ENCODE measurements at places on chromosomes 7 and 10. TPM values are rescaled to one million over a fixed set of nuclear protein-coding genes. Genes with fewer than 3 reads are reported as not detected.

GRCh38 chr10:97915346-97916131 lies 65.9 kb downstream of the GOLGA7B start:
- DNase-seq = no peak

DNA sequence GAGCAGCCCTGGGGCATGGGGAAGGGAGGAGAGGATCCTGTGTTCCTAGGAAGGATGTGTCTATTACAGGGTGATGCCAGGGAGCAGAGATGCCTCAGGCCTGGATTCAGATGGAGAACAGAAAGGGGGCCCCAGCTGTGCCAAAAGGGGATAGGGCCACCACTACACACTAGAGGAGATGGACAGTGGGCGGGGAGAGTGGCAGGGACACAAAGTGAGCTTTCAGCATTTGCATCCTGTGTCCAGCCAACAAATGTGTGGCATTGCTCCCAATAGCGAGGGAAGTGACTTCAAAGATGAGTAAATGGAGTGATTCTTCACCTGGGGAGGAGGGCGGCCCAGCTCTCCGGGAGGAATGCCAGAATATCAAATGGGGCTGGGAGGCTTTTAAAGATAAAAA lies 64.9 kb upstream of the WAPL start:
- DNase-seq = no peak

- DNase-seq = no peak
Measured at GRCh38 chr10:50613726-50614443, 9.9 kb downstream of the SGMS1 start.

GRCh38 chr7:1480670-1481069 lies 21.4 kb upstream of the MICALL2 start:
- no peak for DNase-seq

GRCh38 chr7:47763063-47763974 lies 181.4 kb upstream of the TNS3 start:
- DNase-seq = no peak

- no peak for DNase-seq
Measured at GRCh38 chr7:96167424-96167823, 154.5 kb downstream of the SLC25A13 start.

DNA sequence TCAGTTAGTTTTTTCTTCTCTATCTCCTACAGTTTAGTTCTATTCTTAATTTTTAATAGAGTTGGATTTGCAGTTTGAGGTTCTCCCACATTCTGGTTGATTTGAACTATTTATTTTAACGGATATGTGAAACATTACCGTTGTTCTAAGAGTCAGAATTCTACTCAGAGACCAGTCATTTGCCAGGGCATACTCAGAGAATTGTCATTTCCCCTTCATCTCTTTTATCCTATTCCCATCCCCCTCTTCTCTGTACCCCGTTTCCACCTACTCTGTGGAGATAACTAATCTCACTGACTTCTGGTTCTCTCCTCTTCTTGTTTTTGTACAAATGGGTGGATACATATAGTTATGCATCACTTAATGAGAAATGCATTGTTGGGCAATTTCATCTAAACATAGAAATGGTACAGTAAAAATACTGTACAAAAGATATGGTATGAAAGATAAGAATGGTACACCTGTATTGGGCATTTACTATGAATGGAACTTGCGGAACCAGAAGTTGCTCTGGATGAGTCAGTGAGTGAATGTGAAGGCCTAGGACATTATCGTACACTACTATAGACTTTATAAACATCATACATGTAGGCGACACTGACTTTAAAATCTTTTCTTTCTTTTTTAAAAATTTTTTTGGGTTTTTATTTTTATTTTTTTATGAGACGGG lies 53.1 kb downstream of the INPP5F start:
- DNase-seq = no peak

DNA sequence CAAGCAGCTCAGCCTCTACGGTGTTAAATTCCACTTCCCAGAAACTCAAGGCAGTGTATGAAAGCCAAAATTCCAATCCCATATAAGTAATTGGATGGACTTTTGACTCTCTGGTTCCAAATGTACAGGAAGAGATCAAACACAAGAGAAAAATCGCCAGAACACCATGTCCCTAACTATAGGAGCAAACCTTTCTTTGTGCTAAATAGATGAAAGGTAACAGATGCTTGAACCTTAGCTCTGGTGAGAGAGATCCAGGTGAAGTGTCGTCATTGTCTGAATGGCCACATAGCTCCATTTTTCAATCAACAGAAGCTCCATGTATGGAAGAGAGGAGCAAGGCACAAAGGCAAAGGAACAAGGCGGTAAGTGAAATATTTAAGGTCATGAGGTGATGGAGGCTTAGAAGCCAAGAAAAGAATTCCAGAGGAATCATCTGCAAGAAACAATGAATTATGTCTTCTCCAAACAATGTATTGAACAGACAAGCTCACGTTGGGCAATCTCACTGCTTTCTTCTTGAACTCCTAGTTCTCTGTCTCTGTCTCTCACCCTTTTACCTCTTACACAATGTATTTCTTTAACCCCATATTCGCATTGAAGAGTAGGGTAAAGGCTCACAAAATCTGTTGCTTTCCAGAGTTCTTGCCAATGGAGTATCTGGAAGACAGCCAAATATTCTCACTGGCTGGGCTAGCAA lies 585.1 kb downstream of the GATA3 start:
- no peak for DNase-seq

DNA sequence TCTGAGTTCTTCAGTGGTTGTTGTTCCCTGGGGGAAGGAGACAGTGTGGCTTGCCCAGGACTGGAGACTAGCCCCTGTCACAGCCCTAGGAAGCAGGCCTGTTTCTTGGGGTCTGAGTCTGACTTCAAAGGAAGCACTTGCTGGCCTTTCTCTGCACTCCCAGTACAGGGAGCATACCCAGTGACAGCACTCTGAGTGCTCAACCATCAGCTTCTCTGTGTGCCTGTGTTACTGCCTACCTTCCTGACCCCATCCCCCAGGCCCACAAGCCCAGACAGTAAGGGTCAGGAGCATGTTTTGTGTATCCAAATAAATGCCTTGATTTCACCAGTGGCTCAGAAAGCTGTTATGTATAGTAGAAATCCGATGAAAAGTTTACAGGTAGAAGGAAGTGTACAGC lies 48.9 kb downstream of the OGDH start:
- DNase-seq = no peak

DNA sequence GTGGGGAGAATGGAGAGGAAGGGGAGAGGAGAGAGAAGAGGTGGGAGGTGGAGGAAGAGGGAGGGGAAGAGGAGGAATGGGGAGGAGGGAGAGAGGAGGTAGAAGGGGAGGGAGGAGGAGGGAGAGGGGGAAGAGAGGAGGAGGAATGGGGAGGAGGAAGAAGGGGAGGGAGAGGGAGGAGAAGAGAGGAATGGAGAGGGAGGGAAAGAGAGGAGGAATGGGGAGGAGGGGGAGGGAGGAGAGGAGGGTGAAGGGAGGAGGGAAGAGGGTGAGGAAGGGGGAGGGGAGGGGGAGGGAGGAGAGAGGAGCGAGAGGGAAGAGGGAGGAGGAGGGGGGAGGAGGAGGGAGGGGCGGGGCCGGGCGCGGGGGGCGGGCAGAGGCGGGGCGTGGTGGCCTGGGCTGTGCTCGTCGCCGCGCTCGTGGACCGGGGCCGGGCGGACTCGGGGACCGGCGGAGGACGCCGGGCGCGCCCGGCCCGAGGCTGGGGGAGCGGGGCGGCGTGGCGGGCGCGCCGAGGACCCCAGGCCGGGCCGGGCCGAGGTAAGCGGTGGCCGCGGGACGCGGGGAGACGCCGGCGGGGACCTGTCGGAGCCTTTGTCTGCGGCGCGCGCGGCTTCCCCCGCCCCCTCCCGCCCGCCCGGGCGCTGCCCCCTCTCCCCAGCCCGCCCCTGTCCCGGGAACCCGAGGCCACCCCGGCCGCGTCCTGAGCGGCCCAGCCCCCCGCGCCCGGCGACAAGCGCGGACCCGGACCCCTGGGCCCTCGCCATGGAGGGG lies at the start of gene SLC29A4:
TSS of gene SLC29A4 (plus strand) at position 401 of the 774 bp plus-strand sequence. CDS start 4,874 bp downstream, outside the sequence.
- no peak for DNase-seq

DNA sequence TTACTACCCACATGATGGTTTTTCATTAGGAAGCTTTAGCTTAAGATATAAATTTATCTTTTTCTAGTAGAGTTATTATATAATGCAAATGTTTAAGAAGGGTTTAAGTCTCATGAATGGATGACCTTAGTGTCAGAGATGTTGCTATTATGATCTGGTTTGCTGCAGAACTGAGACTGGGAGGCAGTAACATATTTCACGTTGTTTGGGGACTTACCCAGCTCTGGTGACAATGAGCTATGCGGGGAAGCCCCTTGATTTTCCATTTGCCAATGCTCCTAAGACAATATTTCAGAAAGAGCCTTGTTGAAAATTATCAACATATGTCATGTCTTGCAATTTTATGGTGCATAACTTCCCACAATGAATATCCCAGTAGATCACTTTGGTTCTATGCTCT lies 754.6 kb downstream of the REEP3 start:
- DNase-seq = no peak

DNA sequence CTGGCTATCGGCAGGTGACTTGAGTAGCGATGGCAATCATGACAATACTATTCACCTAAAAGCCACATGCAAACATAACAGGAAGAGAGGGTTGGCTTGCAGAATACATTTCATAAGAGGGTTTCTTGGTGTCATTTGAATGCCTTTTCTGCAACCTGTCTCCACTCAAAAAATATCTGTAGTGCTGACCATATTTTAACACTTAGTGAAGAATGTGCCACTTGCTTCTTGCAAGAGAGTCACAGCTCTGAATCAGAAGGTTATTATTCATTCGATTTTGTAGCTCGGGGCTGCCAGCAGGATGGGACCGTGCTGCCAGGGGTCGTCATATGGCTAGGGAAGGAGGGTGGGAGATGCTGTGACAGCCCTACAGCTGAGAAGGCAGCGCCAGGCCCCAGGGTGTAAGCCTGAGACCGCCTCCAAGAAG lies 152.0 kb upstream of the PITRM1 start:
- DNase-seq = no peak

- peak; percentile 95 for DNase-seq
Measured at GRCh38 chr7:1536743-1537534, 6.4 kb downstream of the MAFK start.

GRCh38 chr10:122130474-122131110 lies 140.5 kb upstream of the BTBD16 start:
- no peak for DNase-seq

- no peak for DNase-seq
Measured at GRCh38 chr10:12484002-12484918, 134.9 kb downstream of the CAMK1D start.

DNA sequence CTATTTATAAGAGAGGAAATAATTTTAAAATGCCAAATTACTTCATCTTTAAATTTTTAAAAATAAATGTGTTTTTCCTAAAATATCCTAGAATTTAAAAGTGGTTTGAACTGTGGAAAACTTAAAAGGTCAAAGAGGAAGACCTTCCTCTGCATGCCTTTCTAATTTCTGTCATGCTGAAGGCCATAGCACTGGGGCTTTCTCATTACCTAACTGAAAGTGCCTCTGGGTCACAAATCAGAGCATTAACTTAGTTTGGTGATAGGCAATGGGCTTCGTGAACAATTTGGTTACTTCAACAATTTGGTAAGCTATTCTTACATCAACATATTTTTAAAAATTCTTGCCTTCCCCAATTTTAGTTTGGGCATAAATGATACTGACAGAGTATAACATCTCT lies 100.2 kb upstream of the SAMD8 start:
- no peak for DNase-seq

DNA sequence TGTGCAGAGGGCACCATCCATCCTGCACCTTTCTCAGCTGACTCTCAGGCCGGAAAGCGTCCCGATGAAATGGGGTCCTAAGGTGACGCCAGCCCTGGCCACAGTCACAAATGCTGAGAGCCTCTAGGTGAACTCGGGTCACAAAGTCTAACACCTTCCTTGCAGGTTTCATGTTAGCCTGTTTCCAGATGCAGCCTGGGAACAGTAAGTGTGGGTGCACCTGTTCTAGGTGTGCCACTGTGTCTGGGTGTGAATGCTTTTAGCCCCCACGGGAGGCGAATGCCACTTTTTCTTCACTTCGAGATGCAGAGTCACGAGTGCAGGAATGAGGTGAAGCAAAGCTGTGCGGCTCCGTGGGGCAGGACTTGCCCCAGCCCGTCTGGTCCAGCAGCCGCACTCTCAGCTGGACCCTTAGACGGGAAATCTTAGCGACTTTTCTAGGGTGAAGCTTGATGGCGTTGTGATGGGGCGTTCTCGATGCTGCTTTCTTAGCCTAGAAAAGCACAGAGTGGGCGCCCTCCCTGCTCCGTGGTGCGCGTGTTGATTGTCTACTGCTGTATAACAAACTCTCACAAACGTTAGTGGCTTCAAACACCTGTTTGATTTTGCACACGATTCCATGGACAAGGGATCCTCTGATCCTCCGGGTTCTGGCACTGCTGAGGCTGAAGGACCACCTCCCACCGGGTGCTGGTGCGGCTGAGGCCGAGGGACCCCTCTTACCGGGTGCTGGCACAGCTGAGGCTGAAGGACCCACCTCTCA lies 13.6 kb upstream of the VIPR2 start:
- no peak for DNase-seq

DNA sequence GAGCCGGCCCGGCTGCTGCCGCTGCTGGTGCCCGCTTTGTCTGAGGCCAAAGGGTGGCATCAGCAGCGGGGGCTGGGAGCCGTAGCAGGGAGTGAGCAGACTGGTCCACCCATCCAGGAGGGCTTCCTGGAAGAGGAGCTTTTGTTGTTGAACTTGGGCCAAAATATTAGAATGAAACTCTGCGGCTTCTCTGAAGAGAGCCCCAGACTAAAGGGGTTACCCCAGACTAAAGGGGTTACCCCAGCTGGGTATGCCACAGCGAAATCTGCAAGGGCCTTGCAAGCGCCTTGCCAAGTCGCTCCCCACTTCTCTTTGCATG lies 154.7 kb upstream of the ZMIZ1 start:
- DNase-seq = no peak

- DNase-seq = no peak
Measured at GRCh38 chr7:101177644-101178043, 2.4 kb downstream of the NAT16 start.

DNA sequence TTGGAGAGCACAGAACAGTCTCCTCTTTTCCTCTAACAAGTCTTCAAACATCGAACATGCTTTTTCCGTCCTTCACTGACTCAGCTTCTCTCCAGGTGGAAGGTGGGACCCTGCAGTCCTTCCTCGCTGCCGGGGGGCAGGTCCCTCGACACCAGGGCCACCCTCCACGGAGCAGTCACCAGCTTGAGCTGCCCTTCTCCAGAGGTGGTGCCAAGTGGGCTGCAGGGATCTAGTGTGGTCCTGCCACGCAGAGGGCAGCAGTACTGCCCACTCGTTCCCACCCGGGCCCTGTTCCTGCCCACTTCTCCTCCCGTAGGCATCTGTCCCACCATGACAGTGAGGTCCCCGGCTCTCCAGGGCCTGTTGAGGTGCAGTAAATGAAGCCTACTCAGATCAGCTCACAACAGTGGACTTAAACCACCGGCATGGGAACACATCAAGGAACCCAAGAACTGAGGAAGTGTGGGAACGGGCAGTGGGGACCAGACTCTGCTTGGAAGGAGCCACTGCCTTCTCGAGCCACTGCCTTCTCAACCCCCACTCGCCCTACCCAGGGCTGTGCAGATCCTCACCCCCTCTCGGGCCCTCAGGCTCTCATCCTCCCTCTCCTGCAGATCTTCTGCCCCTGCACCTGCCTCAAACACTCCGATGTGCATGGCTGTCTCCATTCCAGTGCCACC lies 153.9 kb downstream of the OAT start:
- DNase-seq = no peak

GRCh38 chr7:151125470-151125845 lies 39.2 kb downstream of the AGAP3 start:
- DNase-seq = no peak

- DNase-seq = no peak
Measured at GRCh38 chr7:129750501-129750900, 139.0 kb downstream of the NRF1 start.

SYT15B gene
- 2.6 TPM for polyA plus RNA-seq

GIMAP5 gene
- polyA plus RNA-seq = 5.9 TPM

EPHA1 gene
- polyA plus RNA-seq = 18.3 TPM

ADRB1 gene
- polyA plus RNA-seq = 0.08 TPM

MMP21 gene
- polyA plus RNA-seq = 0.51 TPM

TMEM243 gene
- polyA plus RNA-seq = 42.9 TPM

Data from renal cortex interstitium (tissue), 15 donors.